Amniotic epithelial cell (primary cell): ENCODE measurements at places on chromosomes 12 and 14.

GRCh38 chr14:63286071-63286470, 32.7 kb downstream of the GPHB5 start:
- no peak for DNase-seq

- peak; percentile 32 for DNase-seq
Measured at GRCh38 chr12:981176-981828, 9.7 kb upstream of the ERC1 start.

DNA sequence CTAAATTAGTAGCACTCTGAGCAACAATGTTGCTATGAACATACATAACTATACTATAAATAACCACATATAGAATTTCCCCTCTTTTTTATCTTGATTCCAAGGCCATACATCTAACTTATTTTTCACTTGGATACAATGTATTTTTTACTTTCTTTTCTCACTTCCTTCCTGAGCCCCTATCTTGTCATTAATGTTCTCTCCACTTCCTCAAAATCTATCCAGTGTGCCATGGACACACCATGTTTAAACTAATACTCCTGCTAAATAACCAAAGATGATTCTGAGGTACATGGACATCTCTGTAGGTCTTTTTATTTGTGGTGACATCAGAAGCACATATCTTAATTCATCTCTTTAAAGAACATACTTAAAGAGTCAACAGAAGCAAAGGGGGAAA, 251.2 kb downstream of the C12orf42 start:
- no peak for DNase-seq

GRCh38 chr12:102426599-102427542, 53.5 kb downstream of the IGF1 start:
- DNase-seq: peak; percentile 2

DNA sequence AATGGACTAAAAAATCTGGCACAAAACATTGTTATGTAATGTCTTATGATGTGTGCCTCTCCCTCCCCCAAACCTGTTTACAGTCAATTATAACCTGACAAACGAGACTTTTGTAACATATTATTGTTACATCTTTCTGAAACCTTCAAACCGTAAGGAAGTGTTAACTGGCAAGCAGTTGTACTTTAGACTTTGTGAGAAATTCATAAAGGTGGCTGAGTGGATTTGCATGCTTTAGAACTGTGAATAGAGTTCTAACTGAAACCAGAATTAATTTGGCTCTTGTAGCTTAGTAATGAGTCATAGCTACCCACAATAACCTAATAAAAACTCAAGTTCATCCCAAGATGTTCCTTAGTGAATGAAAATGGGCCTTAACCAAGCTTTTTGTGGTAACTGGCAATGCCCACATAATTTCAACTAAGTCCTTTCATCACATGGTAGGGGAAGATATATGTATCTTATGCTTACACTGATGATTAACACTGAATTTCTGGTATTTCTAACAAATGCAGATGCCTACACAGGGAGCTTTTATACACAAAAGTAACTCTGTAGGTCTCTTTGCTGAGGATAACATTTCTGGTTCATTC, 29.7 kb downstream of the RAD9B start:
- peak; percentile 85 for DNase-seq

DNA sequence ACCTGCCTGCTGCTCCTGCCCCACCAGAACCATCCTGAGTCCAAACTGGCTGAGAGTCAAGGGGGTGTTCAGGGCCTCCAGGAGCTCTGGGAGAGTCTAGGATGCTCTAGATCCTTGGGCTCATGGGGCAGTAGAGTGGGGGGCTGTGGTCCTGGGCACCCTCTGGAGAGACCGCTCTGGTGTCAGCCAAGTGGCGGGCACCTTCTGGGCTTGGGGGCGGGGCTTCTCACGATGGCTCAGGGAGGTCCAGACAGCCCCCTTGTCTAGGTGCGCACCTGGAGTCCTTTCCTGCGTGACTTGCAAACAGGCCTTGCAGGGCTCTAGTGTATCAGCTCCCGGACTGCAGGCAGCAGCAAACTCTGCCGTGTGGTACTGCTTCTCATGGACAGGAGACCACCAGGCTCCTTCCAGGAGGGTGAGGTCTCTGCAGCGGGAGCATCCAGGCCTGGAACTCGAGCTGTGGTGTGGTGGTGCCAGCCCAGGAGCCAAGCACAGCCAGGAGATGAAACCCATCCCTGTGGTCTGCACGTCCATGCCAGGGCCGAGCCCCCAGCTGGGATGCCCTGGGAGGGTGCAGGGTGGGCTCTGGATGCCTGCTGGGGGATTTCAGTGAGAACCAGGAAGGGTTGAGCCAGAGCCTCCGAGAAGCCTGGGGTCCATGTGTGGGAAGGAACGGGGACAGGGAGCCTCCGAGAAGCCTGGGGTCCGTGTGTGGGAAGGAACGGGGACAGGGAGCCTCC, 15.0 kb downstream of the PACS2 start:
- no peak for DNase-seq

DNA sequence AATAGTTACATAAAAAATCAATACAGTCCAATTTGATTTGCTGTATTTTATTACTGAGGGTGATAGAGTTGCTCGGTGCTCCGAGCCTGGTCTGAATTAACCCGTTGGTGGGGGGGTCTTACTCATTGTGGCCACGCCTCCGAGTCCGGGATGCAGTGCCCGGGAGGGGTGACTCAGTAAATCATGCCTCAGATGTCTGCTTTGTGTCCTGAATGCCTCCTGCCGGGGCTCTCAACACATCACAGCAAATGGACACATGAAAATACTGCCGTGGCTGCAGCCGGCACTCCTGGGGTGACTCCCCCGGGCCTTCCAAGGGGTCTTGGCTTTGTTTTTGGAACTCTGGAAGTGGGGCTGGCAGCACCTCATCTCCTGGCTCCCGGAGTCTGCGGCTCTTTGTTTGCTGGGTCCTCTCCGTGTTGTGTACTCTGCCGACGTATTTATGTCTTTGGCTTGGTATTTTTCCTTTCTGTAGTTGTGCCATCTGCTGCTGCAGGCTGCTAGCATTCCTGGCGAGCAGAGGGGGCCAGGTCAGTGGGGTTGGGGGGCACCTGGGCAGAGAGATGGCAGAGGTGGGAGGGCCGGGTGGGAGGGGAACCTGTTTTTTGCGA, 129.0 kb downstream of the AACS start:
- no peak for DNase-seq

DNA sequence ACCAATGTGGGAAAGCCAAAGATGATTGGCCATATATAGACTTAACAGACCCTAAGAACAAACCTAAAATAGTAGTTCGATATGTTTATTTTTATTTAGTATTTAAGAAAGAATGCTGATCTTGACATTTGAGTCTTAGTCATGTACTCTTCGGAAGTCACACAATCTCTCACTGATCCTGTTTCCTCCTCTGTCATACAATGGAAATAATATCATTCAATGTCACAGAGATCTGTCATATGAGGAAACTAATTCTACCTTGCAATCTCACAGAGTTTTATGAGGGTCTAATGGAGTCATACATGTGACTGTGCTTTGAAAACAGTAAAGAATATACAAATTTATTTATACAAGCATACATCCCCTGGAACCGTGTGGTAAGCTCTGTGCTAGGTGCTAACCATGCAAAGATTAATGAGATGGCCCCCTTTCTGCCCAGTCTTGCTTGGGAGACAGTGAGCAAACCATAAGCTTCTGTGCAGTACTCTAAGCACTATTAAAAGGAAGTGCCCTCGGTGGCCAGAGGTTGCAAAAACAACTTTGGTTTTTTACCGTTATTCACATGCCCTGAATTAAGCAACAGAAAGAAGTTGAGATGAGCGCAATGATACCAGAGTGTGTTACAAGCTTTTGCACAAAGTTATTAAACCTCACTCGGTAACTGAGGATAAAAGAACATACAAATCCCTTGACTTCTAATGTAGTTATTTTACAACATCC, 1.7 kb upstream of the LIN7A start:
- DNase-seq: peak; percentile 42

GRCh38 chr12:20210621-20211215, 157.6 kb upstream of the PDE3A start:
- DNase-seq: no peak

- DNase-seq: no peak
Measured at GRCh38 chr14:68554231-68554630, 238.6 kb downstream of the ZFP36L1 start.

DNA sequence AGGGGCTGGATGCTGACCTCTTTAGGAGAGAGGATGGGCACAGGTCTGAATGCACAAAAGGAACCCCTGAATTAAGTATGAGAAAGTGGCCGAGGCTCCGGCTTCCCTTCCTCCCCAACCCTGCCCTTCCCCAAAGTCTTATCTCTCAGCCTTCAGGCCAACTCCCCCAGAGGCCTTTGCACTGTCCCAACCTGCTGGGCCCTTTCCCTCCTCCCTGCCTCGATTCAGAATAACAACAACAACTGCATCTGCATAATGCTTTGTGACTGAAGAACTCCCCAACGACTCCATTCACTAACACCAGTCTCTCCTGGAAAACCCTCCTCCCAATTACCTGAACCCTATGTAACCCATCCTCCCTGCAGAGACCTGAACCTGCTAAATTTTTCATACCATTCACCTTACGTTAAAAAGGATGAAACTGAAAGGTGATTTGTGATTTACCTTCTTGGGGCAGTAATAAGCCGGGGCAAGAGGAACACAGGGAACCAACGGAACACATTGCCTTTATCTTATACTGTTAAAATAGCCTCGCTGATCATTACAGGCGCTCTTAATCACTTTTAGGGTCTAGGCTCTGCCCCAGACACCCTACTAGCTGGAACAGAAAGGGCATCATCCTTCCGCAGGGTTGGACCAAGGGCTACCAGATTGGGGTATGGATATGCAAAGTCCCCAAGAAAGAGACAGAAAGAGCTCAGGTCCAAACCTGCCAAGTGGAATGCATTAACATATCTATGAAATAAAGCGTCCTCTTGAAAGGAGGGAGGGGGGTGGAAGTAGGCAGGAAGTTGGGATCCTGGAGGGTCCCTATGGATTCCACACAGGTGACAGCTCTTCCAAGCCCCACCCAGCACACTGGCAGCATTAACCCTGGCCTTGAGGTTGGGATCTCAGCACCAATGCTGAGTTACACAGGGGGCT, 24.2 kb upstream of the FOXN3 start:
- no peak for DNase-seq

- DNase-seq: no peak
Measured at GRCh38 chr14:49951691-49952345, 58.9 kb downstream of the ARF6 start.

GRCh38 chr12:116425256-116426193, 133.7 kb upstream of the MAP1LC3B2 start:
- DNase-seq: peak; percentile 57

- no peak for DNase-seq
Measured at GRCh38 chr14:54348001-54348611, 48.7 kb upstream of the CDKN3 start.

DNA sequence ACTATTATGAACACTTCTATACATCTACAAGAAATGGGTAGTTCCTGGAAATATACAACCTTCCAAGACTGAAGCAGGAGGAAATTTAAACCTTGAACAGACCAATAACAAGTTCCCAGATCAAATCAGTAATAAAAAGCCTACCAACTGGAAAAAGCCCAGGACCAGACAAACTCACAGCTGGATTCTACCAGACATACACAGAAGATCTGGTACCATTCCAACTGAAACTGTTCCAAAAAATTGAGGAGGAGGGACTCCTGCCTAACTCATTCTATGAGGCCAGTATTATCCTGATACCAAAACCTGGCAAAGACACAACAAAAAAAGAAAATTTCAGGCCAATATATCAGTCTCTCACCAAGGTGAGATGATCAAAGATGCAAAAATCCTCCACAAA, 189.4 kb downstream of the RPS29 start:
- no peak for DNase-seq

GRCh38 chr12:80241576-80242273, 142.4 kb downstream of the OTOGL start:
- no peak for DNase-seq

GRCh38 chr12:30515351-30515750, 180.3 kb downstream of the IPO8 start:
- peak; percentile 3 for DNase-seq

DNA sequence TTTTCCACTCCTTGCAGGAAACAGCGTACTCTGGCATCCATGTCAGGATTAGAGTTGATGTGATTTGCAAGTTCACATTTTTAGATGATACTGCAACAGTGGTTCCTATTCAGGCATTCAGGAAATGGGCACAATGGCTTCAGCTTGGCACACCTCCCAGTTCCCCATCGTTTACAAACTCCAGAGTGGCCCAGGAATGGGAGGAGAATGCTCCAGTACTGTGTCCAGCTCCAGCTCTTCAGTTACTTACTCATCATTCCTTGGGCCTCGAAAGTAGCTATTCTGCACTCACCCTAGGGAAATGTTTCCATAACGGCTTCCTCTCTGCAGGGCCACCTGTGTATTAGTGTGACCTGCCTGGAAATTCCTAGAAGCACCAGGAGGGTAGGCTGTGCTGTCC, 239.7 kb upstream of the RGS6 start:
- DNase-seq: peak; percentile 77

GRCh38 chr12:79233341-79233781, 368.8 kb downstream of the SYT1 start:
- no peak for DNase-seq

DNA sequence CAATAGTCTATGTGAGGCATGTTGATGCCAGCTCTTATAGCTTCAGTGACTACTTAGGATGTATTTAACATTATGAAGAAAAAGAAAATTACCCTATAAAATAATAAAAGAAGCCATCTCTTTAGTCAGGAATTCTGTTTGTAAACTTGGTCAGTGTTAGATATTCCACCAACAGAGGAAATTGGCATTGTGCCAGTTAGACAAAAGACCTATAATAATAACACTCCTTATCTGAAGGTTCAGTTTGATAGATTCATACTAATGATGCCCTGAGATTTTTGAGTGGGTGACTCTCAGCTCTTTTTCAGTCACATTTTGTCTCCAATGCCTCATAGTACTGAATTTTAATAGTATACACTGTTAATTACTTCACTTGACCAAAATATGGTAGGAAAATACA, 6.6 kb downstream of the SYT10 start:
- no peak for DNase-seq

DNA sequence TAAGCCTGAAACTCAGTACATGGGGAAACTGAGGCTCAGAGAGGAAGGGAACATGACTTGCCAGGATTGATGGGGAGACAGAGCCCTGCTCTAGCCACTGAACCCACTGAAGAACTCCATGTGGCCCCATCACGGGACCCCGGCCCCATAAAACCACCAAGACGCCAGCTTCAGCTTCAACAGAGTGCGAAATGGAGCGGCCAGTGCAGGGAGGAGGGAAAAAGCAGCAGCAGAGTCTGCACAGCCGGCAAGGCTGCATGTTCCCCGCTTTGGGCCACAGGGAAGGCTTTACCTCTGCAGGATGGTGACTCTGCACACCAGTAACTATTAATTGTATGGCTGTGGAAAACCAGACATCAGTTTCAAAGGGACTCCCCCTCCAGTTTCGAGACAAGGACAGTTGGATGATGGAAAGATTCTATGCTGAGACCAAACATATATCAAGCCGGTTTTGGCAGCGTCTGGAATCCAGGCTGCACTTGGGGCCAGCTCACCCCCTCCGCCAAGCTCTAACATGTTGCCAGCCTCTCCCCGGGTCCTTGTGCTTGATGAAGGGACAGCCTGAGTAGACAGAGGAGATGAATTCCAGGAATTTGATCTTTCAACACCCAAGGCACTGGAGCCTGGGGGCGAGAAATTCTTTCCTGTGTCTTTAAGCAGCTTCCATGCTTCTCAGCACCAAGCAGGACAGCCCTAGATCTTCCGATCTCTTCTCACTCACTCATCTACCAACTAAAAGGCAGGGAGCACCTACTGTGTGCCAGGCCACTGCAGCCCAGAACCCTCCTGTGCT, 55.7 kb upstream of the BCL11B start:
- no peak for DNase-seq
